Stimulated activated CD8-positive, alpha-beta memory T cell treated with anti-CD3 and anti-CD28 coated beads, Interleukin-7, amount 100 ng/mL, for 48 hours (primary cell): ENCODE measurements at places on chromosomes 6 and 20.

DNA sequence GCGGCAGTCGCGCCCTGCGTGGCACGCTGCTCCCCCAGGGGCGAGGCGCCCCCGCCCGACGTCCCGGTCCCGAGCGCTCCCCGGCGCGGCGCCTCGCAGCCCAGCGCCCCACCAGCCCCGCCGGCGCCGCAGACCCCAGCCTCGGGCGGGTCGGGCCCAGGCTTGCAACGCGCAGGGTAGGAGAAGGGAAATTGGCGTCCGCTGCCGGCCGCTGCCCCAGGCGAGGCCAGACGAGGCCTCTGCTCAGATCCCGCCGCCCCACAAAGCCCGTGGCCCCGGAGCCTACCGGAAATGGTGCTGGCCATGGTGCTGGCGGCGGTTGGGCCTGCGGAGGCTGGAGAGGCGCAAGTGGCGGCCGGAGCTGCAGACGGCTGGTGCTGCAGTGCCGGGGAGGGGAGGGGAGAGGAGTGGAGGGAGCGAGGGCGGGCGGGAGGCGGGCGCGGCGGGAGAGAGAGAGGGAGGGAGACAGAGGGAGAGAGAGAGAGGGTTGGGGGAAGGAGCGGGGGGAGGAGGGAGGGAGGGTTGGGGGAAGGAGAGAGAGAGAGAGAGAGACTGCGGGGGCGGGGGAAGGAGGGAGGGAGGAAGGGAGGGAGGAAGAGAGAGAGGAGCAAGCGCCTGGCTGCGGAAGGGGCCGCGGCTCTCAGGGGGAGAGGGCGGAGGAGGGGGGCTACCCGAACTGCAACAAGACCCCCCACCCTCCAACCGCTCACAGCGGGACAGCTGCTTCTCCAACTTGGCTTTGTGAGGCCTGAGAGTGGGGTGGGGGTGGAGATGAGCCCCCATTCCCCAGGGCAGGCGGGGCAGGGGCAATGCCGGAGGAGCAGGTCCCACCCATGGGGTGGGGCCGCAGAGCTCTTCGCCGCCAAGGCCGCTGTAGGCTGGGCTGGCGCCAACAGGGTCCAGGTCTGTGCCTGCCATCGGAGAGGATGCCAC, at the start of gene STMN3:
Gene STMN3, minus strand, starts transcription at position 384 of the 933 bp plus-strand sequence. Its CDS starts 79 bp downstream, at position 305.
- DNase-seq, result peak; percentile 59

GRCh38 chr20:50394569-50394968, 115.6 kb upstream of the PTPN1 start:
- DNase-seq, result no peak

DNA sequence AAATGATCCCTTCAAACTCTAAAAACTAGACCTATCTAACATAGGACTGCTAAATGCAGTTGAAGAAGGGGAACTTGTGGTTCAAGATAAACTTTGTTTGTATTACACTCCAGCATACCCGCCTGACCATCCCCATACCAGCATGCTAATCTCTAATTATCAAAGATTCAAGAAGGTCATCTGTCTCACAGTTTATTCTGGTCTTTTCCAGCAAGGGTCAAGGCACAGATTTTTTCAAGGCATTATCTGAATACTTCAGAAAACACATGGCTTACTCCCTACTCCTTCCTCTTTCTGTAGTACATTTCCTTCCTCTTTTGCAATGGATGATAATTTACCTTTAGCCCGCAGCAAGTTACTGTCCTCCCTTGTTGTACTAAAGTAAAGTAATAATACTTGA, 174.1 kb downstream of the PKHD1 start:
- no peak for DNase-seq

- DNase-seq, result no peak
Observed at GRCh38 chr6:47545223-47545622, 67.6 kb downstream of the CD2AP start.

DNA sequence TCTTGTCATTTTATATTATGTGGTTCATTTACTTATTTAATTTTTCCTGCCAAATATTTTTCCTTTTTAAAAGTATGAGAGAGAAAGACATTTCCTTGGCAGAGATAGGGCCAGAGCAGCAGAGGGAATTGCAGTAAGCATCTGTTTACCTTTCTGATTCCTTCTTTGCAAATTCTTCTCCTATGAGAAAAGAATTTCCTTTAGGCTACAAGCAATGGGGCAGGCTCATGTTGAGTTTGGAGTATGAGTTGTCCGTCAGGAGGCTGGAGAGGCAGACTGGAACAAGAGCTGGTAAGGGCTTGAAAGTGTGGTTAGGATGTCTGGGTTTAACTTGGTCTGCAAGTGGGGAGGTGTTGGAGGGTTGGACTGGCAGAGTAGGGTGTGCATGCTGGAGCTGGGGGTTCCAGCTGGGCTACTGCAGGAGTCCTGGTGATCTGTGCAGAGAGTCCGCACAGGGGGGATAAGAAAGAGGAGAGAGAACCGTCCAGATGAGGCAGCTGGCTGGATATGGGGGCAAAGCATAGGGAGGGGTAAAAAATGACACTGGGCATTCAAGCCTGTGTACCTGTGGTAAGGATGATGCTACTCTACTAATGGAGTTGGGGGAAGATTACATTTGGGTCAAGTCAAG, 19.7 kb downstream of the TIAM2 start:
- DNase-seq, result no peak

- no peak for DNase-seq
Observed at GRCh38 chr20:52534616-52535015, 343.0 kb upstream of the ZFP64 start.

- DNase-seq, result no peak
Observed at GRCh38 chr6:113971741-113972140, 793 bp upstream of the HDAC2 start.

- no peak for DNase-seq
Observed at GRCh38 chr6:16511040-16511660, 250.1 kb downstream of the ATXN1 start.

GRCh38 chr6:69957985-69958559, 91.7 kb downstream of the COL19A1 start:
- DNase-seq, result no peak

DNA sequence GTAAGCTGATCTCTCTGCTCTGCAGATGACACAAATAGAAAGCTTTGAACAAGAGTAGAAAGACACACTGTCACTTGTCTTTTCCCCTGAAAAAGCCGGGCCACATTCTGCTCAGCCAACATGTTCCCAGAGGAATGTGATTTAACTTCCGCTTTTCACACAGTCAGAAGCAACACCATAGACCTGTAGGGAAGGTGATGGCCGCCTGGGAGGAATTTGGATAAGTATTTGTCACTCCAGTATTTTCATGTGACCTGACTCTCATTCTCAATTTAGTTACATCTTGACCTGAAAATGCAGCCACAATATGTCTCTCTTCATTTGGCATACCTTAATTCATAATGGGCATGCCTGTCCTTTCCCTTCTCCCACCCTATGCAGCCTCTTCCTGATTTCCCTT, 2.0 kb upstream of the GRM1 start:
- DNase-seq, result no peak

GRCh38 chr20:13878566-13878965, 93.7 kb downstream of the NDUFAF5 start:
- DNase-seq, result no peak

DNA sequence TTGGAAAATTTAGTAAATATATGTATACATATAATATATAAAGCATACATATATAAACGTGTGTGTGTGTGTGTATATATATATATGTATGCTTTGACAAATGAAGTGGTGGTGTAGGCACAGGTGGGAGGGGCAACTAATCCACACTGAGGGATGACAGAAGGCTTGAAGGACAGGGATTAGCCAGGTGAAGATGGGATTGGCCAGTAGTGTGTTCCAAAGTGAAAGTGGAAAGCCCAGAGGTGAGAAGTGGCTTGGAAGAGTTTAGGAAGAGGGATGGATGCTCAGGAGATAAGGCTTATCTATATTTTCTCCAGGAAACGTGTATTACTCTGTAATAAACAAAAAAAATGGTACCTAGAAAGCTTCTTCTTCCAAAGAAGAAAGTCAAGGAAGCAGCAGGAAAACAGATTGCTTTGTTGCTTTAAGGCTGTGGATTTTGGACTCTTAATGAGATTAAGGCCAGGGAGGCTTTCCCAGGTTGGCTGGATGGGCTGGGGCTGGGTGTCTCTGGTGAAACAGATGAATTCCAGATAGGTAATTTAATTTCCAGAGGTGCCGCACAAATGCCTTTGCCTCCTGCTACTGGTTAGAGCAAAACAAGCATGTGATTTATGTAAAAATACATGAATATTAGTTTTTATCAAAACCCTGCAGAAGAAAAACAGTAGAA, 63.9 kb downstream of the JARID2 start:
- DNase-seq, result no peak

DNA sequence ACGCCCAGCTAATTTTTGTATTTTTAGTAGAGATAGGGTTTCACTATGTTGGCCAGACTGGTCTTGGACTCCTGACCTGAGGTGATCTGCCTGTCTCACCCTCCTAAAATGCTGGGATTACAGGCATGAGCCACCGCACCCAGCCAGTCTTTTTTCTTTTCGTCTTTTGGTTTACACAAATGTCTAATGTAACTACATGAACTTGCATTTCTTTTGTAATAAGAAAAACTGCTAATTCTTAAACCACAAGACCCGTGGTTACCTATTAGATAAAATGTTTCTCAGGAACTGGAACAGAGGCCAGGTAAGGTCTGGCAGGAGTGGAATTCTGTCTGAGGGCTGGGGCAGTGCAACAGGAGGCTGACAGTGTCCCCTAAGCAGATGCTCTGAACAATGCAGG, 32.7 kb upstream of the GSTA3 start:
- no peak for DNase-seq

- DNase-seq, result no peak
Observed at GRCh38 chr6:166179704-166180103, 12.1 kb upstream of the TBXT start.

DNA sequence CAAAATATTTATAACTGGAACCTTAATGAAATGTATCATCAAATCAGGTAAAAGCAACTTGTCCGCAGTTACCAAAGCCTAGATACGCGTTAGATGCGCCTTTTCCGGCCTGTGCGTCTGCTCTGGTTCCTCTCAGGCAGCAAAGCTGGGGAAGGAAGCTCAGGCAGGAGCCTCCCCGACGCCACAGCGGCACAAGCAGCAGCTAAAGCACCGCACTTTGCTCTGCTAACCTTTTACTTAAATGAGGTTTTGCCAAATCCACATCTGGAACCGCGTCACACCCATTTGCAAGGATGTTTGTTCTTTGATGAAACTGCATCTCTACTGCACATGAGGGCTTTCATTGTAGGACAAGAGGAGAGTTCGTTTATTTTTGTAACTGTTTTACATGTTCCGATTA, 36.8 kb downstream of the THBS2 start:
- DNase-seq, result no peak

DNA sequence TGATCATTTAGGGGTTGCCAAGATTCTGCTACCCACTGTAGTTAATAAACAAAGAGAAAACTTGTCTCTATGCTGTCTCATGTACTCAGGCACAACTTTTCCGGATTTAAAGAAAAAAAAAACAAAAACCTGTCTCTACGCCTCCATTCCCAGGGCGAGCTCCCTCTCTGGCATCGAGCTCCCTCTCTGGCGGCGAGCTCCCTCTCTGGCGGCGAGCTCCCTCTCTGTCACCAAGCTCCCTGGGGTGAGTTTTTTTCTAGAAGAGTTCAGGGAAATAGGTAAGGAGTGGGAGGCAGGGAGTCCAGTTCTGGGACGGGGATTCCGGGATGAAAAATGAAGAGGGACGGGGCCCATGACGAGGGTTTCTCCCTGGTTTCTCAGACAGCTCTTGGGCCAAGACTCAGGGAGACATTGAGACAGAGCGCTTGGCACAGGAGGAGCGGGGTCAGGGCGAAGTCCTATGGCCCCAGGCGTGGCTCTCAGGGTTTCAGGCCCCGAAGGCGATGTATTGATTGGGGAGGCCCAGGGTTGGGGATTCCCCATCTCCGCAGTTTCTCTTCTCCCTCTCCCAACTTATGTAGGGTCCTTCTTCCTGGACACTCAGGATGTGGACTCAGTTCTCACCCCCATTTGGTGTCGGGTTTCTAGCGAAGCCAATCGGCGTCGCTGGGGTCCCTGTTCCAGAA, 16.5 kb upstream of the HLA-A start:
- DNase-seq, result no peak

GRCh38 chr20:492159-492558, 29.8 kb upstream of the TBC1D20 start:
- no peak for DNase-seq

DNA sequence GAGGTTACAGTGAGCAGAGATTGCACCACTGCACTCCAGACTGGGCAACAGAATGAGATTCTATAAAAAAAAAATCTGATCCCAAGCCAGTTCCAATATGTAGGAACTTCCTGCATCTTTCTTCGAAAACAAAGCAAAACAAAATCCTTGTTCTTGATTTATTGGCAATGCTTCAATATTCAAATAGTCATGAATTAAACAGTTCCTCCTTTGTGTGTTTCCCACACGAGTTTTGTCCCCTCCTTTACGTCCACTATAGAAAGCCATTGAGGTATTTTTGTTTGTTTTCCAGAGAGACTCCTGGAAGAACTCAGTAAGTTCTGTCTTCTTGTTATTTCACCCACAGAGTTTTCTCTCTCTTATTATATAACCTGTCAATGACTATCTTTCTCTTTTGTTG, 7.6 kb downstream of the BTN1A1 start:
- no peak for DNase-seq

- DNase-seq, result no peak
Observed at GRCh38 chr6:75204959-75205775, 686 bp downstream of the COL12A1 start.

GRCh38 chr6:158591134-158591809, 31.4 kb downstream of the TMEM181 start:
- no peak for DNase-seq

GRCh38 chr20:53579581-53580375, 13.9 kb downstream of the ZNF217 start:
- DNase-seq, result no peak

GRCh38 chr6:64254558-64254957, 619.0 kb downstream of the PHF3 start:
- no peak for DNase-seq

GRCh38 chr20:24819331-24819965, 129.6 kb upstream of the CST7 start:
- no peak for DNase-seq

DNA sequence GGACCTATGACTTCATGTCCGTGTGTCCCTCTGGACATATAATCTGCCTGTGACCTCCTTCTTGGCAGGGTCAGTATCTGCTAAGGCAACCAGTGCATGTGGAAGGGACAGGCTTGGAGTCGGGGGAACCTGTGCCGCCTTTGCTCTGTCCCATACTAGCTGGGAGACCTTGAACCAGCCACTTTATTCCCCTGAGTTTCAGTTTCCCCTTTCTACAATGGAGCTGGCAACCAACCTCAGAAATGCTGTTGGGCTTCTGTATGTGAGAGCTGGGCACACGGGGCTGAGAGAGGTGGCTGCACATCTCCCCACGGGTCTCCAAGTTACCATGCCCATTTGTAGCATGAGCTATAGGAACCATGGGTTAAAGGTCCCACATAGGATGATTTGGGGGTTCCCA, 53.8 kb downstream of the CD40 start:
- DNase-seq, result no peak

GRCh38 chr6:13292774-13293173, 35.6 kb downstream of the TBC1D7 start:
- DNase-seq, result no peak

DNA sequence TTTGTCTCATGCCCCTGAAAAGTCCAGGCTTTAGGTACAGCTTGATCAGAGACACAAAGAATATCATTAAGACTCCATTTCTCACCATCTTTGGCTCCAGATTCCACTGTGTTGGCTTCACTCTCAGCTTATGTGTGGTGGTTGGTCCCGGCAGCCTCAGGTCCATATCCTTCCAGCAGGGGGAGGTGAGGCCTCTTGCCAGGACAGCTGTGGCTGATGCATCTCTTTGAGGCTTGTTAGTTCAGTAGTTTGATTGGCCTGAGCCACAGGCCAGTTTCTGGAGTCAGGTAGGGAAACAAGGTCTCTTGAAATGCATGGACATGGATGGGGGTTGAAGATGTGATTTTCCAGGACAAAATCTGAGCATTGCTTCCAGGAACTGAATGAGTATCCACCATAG, 62.4 kb downstream of the JAG1 start:
- DNase-seq, result no peak
